ENCODE measurements at places on chromosomes 2 and 18.

- DNase-seq, result no peak
These were observed 454.5 kb downstream of the BCL11A start for GRCh38 chr2:60098996-60099395.

GRCh38 chr2:221533299-221533698, 38.8 kb downstream of the EPHA4 start:
- DNase-seq, result no peak

- DNase-seq, result no peak
These were observed 103.8 kb downstream of the ASAP2 start for GRCh38 chr2:9310377-9310776.

DNA sequence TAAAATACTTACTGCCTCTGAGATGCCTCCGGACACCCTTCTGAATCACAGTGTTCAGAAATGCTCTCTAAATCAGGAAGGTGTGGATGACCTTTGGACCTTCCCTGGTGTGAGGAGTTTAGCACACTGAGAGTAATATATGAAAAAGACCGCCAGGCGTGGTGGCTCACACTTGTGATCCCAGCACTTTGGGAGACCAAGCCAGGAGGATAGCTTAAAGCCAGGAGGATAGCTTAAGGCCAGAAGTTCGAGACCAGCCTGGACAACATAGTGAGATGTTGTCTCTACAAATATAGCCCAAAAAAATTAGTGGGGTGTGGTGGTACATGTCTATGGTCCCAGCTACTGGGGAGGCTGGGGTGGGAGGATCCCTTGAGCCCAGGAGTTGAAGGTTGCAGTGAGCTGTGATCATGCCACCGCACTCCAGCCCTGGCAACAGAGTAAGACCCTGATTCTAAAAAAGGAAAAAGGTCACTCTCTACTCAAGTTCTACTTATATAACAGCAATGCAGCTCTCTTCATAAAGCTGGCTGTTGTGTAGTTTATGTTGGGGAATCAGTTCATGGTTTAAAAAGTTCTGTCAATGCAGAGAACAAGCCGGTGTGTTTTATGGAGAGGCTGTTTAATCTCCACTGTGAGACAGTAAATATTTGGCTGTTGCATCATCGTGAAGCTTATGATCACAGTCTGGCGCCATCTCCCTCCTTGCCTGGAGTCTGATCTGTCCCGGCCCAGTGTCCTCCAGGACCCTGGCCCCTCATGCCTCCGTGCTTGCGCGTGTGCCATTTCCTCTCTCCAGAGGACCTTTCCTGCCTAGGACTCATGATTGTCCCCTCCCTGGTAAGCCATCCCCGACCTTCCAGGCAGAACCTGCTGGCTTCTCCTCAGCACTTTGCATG, 184.5 kb downstream of the FAM210A start:
- no peak for DNase-seq

DNA sequence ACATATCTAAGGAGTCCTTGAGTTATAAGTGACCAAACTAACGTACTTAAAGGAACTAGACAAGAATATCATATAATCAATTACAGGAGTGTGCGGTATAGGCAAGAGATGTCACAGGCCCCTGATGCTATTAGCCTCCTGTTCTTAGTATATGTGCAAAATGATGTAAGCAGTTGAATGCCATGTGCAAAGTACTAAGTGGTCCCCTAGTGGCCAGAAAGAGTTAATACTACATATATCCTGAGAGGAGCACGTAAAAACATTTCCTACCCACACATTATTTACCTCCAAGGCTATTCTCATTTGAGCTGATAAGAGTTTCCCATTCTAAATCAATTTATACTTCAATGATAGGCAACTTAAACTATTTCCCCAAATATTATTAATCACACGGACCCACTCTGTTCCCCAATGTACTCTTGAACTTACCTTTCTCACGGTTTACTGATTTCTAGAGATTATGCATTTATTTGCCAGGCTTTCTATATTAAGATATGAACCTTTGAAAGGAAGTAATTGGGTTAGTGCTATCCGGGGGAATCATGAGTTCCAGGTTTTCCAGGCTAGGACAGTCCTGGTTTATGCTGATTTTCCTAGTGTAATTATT, 158.0 kb upstream of the KLHL14 start:
- DNase-seq, result no peak

DNA sequence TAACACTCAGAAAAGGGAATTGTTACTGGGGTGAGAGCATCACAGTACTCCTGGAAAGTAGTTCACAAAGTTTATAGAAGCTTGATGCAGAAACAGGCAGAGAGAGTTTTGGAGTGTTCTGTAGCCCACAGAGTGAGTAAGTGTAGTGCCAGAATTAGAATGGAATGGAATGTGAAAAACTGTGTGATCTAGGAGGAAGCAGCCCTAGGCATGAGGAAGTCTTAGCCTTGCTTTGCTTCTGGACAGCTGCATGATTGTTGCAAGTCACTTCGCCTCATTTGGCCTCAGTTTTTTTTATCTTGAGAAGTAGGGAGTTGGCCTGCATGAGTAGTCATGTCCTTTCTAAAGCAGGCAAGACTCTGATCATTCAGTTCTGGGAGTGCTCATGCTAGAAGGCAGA, 10.9 kb downstream of the SERPINB12 start:
- DNase-seq, result no peak

GRCh38 chr18:63078471-63078870, 241.1 kb downstream of the BCL2 start:
- no peak for DNase-seq

- peak; percentile 38 for DNase-seq
These were observed 167.1 kb downstream of the ZFP36L2 start for GRCh38 chr2:43059183-43059897.

GRCh38 chr2:109498906-109499305, 114.9 kb downstream of the SEPTIN10 start:
- no peak for DNase-seq

GRCh38 chr2:131105156-131105949, at the start of gene PLEKHB2:
PLEKHB2 (plus strand) TSS chr2:131105336; CDS start chr2:131120942, 15,606 bp downstream.
- DNase-seq, result peak; percentile 92

- no peak for DNase-seq
These were observed 1.2 kb upstream of the SERPINB13 start for GRCh38 chr18:63585988-63586387.

DNA sequence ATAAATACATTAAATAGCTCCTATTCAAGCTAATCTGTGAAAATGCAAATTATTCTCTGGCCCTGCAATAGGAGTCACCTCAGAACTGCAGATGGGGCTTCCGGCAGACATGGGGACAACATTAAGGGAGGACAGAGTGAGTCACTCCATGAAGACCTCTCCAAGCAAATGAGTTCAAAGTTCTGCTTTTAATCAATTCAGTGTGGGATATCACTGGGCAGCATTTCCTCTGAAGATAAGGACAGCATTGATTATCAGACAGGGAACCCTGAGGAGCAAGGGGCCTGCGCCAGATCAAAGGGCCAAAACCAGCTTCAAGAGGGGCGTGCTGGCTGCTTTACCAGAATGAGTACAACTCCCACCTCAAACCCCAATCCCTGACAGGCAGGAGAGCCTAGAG, 356.9 kb upstream of the KLHL29 start:
- no peak for DNase-seq

- no peak for DNase-seq
These were observed 80.2 kb downstream of the EFEMP1 start for GRCh38 chr2:55843096-55843993.

GRCh38 chr18:8695932-8696517, 9.3 kb upstream of the MTCL1 start:
- no peak for DNase-seq

GRCh38 chr2:131044757-131045150, 48.5 kb downstream of the FAM168B start:
- no peak for DNase-seq

DNA sequence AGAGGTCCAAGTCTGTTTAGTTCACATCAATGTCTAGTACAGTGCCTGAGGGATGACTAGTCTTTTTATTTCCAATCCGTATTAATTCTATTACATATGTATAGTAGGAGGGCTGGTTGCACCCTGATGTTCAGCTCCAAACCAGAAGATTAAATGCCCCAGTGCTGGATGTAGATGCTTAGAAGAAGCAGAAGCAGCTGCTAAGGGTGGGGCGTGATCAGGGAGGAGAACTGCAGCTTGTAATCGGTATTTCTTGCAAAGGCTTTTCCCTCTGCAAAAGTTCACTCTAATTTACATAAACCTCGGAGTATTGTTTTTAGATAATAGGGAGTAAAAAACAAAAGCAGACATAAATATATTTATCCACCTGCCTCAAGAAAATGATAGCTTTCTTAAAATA, 145.3 kb upstream of the ITGA4 start:
- no peak for DNase-seq

- DNase-seq, result no peak
These were observed 87.9 kb downstream of the ICOS start for GRCh38 chr2:204024503-204024902.

DNA sequence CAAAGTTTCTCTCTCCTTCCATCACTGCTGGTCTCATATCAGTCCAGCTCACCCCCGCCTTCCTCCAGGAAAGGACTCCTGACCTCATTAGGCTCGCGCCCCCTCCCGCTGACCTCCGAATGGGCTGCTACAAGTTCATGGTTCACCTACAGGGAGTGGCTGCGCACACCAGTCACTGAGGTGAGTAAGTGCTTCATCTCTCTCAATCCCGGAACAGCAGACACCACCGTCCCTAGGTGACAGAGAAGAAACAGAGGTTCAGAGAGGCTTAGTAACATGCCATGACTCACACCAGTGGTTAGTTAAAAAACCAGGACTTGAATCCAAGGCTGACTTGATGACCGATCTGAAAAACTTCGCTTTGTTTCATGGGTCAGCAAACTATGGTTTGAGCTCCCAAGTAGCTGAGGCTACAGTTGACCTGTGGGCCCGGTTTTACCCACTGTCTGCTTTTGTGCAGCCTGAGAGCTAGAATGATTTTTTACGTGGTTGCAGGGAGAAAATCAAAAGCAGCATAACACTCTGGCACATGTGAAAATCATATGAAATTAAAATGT, 42.0 kb downstream of the ZFP36L2 start:
- peak; percentile 37 for DNase-seq

DNA sequence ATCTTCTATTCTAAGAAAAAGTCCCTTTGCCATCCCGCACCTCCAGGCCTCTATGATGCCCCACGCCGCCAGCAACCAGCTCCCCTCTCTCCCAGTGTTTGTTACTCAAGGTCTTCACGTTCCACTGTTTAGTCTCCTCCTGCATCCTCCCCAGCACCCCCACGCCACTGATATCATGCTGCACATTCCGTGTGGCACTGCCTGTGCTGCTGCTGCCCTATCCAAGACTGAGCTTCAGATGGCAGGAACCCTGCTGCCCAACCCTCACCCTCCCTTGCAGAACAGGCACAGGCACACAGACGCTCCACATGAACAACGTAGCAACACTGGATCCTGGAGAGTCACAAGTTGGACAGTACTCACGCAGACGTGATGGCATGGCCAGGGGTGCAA, 35.3 kb downstream of the MYO5B start:
- DNase-seq, result no peak

- DNase-seq, result no peak
These were observed 148.0 kb downstream of the ASB1 start for GRCh38 chr2:238574490-238575271.

DNA sequence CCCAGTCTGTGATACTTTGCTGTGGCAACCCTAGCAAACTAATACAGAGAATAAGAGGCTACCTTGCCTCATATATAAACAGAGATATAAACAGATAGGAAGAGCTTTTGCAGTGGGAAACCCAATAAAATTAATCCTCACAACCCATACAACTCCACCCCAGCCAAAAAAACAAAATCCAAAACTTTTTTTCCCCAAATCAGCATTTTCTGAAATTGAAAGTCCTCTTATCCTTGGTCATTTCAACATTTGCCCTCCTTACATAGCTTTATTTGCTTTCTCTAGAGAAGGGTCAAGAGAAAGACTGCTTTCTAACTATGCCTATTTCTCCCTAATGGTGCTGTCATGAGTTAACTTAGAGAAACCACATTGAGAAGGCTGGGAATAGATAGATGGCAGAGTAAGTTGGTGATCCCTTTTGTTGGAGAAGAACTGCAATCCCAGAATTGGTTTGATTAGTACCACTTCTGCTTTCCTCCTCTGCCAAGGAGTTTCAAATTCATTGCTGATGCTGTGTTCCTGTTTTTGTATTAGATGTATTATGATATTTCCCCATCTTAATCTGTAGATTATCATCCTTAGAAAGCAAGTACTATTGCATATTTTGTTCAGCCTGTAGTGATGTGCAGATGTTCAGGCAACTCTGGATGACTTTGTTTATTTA, 76.5 kb upstream of the B3GNT2 start:
- DNase-seq, result no peak

- DNase-seq, result no peak
These were observed 15.5 kb downstream of the SLC66A2 start for GRCh38 chr18:79935925-79936324.

DNA sequence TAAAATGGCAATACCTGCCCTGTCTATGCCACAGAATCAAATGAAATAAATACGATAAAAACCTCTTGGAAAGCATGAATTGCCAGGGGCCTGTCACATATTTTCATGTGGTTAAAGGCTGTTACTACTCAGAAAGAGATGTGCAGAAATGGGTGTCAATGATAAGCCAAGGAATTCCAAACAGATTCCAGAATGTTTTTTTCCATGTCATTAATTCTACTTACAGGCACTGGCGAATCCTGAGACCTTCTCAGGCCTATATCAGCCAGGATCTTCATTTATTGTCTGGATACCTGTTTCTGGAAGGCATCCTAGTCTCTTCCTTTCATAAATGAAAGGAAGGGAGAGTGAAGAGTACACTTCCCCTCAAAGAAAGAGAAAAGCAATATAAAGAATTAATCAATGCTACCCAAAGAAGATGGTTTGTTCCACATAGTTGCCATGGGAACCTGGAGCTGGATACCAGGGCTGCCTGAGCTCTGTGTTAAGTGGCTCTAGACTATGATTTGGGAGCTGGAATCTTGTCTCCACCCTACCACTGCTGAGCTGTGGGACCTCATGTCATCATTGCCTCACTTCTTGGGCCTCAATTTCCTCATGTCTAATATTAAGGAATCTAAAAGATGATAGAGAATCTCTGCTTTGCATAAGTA, 335.1 kb upstream of the SKOR2 start:
- DNase-seq, result no peak

DNA sequence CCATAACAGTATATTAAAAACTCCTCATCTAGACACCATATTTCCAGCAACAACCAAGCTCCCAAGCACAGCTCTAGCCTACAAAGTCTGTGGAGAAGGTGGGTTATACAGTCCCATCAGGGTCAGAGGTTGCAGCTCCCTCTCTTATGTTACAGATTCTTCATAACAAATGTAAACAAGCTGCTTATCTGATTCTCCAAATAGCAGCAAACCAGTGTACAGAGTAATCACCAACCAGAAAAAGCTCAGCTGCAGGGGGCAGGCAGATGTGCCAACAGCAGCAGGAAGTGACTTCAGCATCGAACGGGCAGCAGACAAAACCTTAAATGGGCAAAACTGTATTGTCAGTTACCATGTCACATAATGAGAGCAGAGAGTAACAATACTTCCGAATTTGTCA, 52.9 kb upstream of the NABP1 start:
- DNase-seq, result peak; percentile 19

- no peak for DNase-seq
These were observed 522.3 kb downstream of the SOX11 start for GRCh38 chr2:6214471-6214870.

- DNase-seq, result no peak
These were observed 146.5 kb downstream of the MAIP1 start for GRCh38 chr2:200101922-200102321.

- DNase-seq, result no peak
These were observed 4.5 kb upstream of the CTIF start for GRCh38 chr18:48534364-48534763.

GRCh38 chr2:183105402-183106134, 18.7 kb upstream of the NUP35 start:
- DNase-seq, result no peak

All from stimulated activated CD4-positive, alpha-beta T cell treated with anti-CD3 and anti-CD28 coated beads, Interleukin-12 subunit alpha, Interleukin-12 subunit beta, amount 100 ng/mL, for 4 hours (primary cell).